Activated CD8-positive, alpha-beta memory T cell treated with anti-CD3 and anti-CD28 coated beads for 36 hours (primary cell): ENCODE measurements at places on chromosomes 2 and 18. TPM values are rescaled to one million over a fixed set of nuclear protein-coding genes. Genes with fewer than 3 reads are reported as not detected.

The DSG4 gene
- total RNA-seq = not detected

The GALNT14 gene
- 1.1 TPM for total RNA-seq

The SRD5A2 gene
- total RNA-seq = 0.04 TPM

The TUBB8B gene
- not detected for total RNA-seq

The CPLX4 gene
- not detected for total RNA-seq

The DYNAP gene
- total RNA-seq = not detected
